ENCODE measurements at places on chromosomes 11 and 22.

DNA sequence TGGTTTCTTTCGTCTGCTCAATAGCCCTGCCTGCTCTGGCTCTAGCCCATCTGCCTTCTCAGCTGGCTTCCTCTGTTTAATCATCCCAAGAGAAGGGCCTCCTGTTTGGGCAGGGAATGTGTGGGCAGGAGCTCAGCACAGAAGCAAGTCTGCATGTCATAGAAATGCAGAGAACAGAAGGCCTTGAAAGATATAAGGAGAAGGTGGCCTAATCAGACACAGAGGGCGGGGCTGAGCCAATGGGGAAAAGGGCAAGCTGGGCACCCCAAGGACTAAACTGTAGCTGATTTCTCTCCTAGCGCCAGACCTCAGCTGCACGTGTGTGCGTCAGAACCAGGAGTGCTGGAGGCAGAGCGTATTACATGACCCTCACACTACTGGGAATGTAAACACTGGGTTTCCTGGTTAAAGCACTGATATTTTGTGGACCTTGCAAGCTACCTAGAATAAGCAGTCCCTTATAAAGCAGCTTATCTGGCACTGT is 7.6 kb upstream of the CCKBR start:
- DNase-seq = no peak

DNA sequence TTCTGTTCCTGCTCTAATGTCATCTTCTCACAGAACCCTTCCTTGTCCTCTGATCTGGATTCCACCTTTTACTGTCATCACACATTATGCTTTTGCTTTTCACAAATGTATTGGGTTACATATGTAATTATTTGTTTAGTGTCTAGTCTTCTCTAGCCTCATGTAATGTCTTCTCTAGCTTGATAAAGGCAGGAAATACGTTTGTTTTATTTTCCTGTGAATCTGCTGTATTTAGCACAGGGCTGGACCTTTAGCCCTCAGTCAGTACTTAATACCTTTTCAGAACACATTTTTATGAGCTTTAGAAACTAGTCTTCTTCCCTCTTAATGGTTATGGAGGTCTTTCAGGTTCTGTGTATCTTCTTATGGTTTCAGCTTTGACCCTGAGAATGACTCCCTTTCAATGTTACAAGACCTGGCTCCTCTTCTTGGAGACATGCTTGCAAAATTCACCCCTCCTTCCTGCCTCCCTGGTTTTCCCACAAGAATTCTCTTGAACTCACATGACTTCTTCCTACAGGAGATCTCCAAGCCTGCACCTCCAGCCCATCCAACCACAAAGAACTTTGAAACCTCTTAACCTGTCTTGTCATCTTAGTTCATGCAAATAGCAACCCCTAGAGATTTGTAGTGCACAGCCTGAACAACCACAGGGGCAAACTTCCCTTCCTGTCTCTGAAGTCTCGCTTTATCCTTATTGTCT is 132.7 kb upstream of the DDI1 start:
- peak; percentile 5 for DNase-seq

GRCh38 chr22:46796566-46797195 is 34.2 kb downstream of the TBC1D22A start:
- DNase-seq = no peak

- DNase-seq = no peak
Observed at GRCh38 chr11:114122686-114123085, 63.2 kb downstream of the ZBTB16 start.

DNA sequence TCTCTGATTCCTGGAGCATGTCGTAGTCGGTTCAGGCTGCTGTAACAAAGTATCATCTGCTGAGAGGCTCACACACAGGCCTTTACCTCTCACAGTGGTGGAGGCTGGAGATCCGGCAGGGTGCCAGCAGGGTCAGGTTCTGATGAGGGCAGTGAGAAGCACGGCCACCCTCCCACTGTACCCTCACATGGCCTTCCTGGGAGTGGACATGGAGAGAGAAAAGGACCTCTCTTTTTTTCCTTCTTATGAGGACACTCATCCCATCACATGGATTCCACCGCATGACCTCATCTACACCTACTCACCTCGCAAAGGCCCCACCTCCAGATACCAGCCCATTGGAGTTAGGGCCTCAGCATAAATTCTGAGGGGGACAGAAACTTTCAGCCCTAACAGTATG is 99.5 kb downstream of the BCR start:
- DNase-seq = no peak

- no peak for DNase-seq
Observed at GRCh38 chr11:118115048-118115447, 28.3 kb upstream of the SMIM35 start.

- DNase-seq = no peak
Observed at GRCh38 chr22:25122136-25122764, 77.4 kb upstream of the CRYBB3 start.

DNA sequence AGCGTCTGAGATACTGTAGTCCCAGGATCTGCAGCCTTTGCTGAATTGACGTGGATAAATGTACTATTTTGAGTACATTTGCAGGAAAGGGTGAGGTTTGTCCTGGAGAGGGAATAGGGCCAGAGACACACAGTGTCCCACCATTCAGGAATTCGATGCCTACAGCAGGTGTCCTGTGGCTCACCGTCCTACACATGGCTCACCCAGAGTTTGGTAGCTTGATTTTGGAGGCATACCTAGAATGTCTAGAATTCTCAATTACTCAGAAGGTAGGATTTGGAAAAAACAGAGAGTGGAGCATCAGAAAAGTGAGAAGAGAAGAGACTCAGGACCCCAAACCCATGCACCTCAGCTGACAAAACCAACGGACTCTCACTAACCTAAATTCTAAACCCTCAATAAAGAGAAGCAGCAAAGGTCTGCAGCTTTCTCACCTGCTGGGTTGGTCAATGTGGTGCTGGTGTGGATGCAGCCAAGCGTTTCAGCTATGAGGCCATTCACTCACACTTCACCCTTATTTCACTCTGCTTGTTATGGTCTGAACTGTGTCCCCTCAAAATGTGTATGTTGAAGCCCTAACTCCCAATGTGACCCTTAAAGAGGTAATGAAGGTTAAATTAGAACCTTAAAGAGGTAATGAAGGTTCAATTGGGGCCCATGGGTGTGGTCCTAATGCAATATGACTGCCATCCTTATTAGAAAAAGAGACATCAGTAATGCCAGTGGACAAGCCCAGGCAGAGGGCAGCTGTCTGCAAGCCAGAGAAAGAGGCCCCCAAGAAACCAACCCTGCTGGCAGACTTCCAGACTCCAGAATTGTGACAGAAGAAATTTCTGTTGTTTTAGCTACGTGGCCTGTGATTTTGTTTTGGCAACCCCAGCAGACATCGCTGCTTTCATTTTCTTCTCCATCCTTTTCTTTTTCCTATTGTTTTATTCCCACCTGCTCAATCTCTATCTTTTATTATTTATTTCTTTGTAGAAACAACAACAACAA is 187.8 kb downstream of the SNX19 start:
- DNase-seq = no peak

DNA sequence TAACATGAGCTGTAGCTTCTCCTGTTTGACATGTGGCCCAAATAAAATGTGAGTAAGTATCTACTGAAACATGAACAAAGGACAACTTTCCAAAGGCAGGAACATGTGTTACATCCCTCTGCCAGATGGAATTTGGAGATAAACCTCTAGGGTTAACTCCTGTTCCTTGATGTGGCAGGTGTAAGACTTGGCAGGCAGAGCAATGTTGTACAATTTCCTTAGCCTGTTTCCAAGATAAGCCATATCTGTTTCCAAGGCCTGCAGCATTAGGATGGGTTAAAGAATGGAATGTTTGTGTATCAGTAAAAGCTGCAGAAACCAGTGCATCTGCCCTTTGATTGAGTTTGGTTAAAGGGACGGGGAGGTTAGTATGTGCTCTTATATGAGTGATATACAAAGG is 8.8 kb upstream of the DNAJB13 start:
- no peak for DNase-seq

DNA sequence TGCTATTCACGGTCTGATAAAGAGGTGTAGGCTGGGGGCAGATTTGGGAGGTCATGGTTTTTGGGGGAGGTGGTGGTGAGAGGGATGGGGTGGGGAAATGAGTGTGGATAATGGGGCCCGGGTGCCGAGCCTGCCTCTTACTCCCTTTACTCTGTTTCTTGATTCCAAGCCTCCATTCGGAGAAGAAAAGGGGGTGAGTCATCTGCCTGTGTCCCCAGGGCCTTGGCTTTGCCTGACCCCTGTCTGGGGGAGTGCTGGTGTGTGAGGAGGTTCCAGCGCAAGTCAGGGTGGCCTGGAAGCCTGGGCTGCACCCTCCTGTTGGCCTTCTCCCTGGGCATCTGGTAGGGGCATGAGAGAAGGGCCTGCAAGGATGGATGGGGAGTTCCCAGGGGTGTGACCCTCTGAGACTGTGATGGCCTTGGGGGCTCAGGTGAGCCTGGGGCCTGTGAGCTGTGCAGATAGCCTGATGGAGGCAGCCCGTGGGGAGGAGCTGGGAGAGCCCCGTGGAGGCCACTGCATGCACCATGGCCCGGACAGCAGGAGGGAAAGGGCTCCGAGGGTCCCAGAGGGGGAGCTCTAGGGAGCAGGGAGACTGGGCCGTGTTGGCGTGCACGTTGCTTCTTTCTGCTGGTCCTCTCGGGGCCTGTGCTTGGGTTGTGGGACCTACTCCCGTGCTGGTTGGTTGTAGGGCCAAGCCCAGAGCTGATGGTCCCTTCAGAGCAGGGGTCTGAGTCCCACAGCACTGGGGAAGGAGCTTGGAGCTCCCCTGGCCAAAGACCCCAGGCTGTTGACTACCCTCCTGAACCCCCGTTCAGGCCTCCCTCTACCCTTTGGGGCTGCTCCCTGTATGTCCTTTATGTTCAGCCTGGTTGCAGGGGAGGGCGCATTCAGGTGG is 26.3 kb upstream of the ACR start:
- no peak for DNase-seq

- no peak for DNase-seq
Observed at GRCh38 chr11:120522021-120522420, 10.5 kb downstream of the GRIK4 start.
